Urinary bladder (tissue), 4 donors: ENCODE measurements at places on chromosomes 6 and 20.

- no peak for DNase-seq
Measured at GRCh38 chr6:100592929-100593328, 128.2 kb upstream of the SIM1 start.

GRCh38 chr6:167949121-167949684 is 48.3 kb upstream of the KIF25 start:
- DNase-seq: no peak

DNA sequence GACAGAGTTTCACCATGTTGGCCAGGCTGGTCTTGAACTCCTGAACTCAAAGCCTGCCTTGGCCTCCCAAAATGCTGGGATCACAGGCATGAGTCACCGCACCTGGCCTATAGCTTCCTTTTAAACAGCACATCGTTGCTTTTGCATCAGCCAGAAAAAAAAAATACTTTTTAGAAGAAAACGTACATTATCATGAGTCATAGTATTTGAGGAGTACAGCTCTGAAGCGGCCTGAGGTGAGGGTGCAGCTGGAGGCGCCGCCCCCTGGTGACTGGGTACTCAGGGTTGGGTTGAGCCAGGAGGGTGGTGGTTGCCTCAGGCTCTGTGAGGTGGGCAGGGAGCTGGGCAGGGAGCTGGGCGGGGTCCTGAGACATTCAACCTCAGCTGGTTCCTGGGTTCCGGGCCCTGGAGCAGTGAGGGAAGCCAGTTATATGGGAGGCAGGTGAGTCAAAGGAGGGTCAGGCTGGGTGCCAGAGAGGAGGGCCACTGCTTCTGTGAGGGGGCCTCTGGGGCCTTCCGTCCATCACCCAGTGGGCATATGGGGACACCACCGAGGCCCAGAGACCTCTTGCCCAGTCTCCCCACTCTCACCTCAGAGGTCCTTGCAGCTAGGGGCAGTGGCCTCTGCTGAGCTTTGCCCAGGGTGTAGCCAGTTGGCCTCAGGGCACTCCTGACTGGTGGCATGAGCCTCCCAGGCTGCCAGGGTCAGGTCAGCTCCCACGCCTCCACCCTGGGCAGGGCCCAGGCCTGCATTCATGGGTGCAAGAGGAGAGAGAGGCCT is 11.7 kb upstream of the ID1 start:
- no peak for DNase-seq

DNA sequence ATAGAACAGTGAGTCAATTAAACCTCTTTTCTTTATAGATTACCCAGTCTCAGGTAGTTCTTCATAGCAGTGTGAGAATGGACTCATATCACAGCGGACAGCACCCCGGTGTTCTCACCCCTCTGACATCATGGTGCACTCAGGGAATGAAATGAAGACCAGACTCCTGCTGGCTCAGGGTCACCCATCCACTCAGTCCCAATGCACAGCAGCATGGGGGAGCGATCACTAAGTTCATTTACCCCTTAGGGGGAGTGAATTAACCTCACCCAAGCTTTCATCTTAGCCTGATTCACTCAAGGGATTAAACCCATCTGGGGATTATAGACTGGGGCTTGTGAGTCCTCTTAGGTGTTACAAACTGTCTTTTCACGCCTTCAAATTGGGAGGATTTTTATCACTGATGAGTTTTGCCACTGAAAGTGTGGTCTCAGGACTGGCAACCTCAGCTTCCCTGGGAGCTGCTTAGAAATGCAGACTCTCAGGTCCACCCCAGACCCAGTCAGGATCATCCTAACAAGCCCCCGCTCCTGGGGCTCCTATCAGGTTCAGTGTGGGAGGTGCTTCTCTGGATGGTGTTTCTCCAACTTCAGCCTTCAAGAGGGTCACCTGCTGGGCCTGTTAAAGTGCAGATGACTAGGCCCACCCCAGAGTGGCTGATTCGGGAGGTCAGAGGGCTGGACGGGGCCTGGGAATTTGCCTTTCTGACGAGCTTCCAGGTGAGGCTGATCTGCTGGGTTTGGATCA is 44.3 kb upstream of the FRMD1 start:
- no peak for DNase-seq

- DNase-seq: no peak
Measured at GRCh38 chr20:48180024-48180423, 394.7 kb upstream of the SULF2 start.

DNA sequence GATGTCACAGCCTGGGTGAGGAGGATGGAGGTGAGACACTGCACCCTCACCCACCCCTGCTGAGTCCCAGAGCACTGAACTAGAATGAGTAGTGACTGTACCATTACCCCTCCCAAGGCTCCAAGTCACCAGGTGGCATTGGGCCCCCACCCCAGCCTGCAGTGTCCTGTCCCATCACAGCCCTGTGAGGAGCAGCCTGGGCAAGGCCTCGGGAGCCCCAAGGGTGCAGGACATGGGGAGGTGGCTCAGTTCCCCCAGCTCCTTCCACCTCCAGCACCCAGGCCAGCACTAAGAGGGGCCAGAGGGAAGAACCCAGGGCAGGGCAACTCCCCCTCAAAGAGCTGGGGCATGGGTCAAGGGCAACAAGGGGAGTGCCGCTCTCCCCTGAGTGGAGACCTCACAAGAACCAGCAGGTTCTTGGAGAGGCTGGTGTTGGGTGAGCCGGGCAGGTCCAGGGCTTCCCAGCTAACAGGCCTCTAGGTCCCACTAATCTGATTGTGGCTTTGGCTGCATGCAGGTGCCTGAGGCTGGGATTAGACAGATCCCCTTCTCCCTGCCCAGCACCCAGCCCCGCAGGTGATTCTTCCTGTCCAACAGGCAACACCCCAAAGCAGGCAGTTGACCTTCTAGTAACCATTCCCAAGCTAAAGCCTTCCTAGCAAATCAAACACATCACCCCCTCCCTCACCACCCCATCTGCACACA is 2.6 kb downstream of the CST4 start:
- no peak for DNase-seq

GRCh38 chr6:11231564-11232192 is 790 bp downstream of the NEDD9 start:
- DNase-seq: no peak

- no peak for DNase-seq
Measured at GRCh38 chr6:27651371-27651732, 178.4 kb upstream of the ZNF184 start.

DNA sequence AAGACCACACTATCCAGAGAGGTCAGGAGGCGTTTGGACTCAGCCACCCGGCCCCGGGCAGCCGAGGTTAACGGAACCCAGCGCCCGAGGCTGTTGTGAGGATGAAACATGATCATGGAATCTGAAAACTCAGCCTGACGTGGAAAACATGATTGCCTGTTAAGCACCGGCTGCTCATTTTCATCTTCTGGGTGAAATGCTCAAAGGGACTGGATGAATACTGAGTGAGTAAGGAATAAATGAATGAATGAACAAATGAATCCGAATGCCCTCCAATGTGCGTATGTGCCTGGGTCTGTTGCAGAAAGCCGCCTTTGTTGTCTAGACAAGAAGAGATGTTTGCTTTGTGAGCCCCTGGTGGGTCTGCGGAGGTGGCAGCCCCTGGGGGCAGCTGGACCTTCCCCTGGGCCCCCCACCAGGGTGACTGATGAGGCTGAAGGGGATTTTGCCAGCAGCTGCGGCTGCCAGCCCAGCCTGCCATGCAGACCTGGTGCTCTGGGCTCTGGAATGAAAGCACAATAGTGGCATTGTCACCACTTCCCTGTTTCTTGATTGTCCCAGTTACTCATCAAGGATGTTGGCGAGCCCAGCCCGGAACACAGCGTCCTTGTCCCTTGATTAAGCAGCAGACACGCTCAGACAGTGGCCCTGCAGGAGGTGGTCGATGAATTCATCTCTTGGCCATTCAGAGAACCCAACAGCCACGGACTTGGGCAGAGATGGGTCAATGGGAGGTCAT is 211.1 kb downstream of the ANKRD60 start:
- no peak for DNase-seq

DNA sequence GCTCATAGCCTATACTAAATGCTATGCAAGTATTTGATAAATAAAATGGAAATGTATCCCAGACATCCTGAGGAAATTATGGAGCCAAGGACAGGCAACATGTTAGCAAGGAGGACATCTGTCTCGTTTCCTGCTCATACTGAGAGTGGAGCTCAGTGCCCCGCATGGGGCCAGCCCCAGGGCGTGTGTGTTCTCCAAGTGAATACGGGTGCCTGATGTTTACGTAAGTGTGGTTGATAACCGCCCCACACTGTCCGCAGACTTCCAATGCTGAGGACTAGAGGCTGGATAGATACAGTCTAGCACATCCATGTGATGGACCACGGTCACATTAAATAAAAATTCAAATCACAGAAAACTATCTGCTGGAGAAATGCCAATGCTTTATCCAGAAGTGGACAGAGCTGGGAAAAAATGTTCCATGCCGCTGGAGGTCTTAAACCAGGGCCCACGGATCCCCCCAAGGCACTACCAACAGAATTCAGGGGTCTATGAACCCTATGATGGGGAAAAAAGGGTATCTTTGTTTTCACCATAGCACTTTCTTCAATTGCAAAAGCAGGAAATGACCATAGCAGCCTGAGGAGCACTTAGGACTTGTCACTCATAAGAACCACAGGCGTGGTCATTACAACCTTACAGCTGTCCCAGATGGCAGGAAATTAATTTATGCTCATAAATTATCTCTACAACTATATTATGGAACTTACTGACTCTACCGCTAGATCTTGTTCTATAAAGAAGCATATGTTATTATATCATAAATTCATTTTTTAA is 24.9 kb downstream of the TGM2 start:
- DNase-seq: no peak

GRCh38 chr6:73888050-73888449 is 192.0 kb downstream of the CD109 start:
- no peak for DNase-seq

GRCh38 chr20:1150218-1150617 is 31.8 kb downstream of the PSMF1 start:
- no peak for DNase-seq

DNA sequence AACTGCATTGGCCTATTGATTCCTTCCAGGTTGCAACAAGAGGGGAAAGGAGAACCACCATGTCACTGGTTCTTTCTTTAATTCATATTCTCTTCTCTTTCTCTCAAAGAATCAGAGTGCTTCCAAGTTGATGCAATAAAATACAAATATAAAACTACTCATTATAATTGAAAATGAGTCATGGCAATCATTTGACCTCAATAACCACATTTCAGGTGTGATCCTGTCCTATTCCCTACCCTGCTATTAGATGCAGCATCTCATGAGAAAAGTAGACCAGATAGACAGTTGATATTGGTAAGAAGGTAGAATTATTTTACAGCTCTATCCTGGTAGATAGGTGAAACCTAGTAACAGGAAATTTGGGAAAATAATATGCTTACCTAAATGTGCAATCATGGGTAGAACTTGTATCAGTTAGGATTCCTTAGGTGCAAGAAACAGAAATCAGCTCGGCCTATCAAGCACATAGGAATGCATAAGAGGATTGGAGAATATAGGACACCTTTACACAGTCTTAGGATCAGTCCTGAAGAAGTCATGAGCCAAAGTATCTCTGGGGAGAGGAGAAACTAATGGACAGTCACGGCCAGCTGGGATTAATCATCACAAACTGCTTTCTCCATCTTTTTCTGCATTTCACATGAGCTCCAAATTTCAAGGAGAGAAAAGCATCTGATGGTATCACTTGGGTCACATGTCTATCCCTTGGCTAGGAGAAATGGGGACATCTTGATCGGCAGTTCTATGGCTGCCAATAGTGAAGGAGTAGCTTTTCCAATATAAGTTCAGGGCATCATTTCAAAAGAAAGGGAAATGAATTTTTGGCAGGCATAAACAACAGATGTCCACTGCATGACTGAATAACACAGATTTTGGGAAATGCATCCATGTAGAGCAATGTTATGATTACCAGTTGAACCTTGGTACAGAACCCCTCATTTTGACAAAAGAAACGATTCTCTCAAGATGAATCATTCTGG is 19.3 kb upstream of the RNF146 start:
- no peak for DNase-seq

- DNase-seq: no peak
Measured at GRCh38 chr6:36729161-36729524, 31.5 kb downstream of the RAB44 start.

- DNase-seq: no peak
Measured at GRCh38 chr6:161066511-161066910, 74.9 kb downstream of the MAP3K4 start.

- DNase-seq: no peak
Measured at GRCh38 chr6:170083236-170084051, 207.4 kb downstream of the DLL1 start.

DNA sequence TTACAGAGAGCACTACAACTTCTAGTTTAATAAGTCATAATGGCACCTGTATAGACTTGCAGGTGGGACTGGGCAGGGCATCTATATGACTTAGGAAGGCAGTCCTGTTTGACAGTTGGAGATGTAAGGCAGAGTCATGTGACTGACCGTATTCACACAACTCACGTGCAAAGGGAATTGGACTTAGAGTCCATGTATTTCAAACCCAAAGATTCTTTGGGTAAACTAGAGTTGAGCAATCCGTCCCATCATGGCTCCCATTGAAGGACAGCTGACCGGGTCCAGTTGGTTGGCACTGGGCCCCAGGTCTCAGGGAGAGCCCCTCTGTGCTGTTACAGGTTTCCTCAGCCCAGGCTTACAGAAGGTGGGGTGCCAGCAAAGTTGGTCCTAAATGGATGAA is 121.9 kb downstream of the ARID1B start:
- DNase-seq: no peak
